ENCODE measurements at places on chromosomes 7 and 10. TPM values are rescaled to one million over a fixed set of nuclear protein-coding genes. Genes with fewer than 3 reads are reported as not detected.

DNA sequence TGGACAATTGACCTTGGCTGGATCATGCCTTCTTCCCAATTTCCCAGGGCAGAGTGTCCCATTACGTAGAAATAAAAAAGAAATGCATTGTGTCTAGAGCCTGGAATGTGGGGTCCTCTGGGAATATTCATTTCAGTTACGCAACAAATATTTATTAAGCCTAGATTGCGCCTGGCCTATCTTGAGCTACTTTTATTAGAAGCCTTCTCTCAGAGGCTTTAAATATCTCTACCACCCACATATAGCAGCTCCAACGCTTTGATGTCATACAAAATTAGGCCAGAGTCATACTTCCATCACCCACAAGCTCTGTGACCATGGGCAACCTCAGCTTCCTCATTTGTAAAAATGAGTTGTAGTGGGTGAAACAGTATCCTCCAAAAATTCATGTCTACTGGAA is 24.9 kb upstream of the CARD11 start:
- no peak for DNase-seq

GRCh38 chr10:113122947-113123346 is 172.9 kb downstream of the TCF7L2 start:
- no peak for DNase-seq

DNA sequence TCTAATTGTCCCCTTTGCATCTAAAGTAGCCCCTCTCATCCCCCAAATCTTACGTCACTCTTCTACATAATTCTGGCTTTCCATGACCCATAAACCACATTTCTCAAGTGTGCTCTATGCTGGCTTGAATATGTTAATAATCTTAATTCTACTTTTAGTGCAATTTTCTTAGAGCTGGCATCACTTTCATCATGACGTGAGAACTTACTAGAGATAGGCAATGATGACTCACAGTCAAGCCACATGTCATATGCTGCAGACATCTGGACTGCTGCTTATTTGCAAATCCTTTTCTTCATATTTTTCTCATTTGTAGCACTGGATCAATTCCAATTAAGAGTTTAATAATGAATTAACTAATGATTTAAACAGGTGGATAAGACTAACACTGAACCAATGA is 260.7 kb upstream of the PRKCQ start:
- DNase-seq = no peak

DNA sequence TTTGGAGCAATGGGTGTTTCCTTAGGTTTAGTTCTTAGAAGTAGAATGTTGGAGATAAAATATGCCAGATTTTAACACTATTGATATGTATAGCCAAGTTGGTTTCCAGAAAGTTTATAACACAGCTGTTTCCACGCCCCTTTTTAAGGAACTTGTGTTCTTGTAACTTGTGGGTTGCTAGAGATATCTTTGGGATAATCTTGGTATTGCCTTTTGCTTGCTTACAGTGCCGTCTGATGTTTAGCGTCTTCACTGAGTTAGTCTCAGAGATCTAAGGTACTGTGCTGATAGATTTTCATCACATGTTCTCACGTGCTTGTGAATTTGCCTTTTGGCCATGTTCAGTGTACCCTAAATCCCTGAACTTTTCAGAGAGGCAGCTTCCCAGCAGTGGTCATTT is 12.4 kb downstream of the TMEM248 start:
- DNase-seq = peak; percentile 6

GRCh38 chr10:71079761-71080380 is 132.5 kb upstream of the UNC5B start:
- no peak for DNase-seq

DNA sequence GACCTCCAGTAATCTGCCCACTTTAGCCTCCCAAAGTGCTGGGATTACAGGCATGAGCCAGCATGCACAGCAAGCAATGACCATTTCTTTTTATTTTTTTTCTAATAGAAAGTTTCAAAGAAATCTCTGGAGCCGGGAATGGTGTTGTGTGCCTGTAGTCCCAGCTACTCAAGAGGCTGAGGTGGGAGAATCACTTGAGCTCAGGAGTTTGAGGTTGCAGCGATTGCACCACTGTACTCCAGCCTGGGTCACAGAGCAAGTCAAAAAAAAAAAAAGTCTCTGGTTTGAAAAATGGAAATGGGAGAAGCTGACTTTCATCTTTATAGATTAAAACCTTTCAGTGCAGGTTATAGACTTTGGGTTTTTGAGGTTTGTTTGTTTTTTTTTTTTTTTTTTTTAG is 44.8 kb upstream of the KMT2E start:
- DNase-seq = no peak

Gene FAM25C
- total RNA-seq = not detected

DNA sequence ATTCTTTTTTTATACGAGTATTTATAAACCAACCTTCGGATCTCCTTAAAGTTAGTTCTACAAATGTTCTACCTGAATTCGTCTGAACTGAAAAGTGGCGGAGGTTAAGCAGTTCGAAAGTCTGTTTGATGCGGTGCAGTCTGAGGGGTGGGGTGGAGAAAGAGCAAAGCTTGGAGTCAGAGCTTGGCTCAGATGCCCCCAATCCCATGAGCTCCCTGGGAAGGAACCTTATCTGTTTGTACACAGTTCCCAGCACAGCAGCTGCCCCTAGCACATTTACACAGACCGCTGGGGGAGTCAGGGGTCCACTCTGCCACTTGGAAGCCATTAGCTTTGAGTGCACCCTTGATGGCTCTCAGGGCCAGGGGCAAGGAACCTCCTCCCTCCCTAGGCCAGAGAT is 30.8 kb downstream of the CPXM2 start:
- DNase-seq = no peak

- no peak for DNase-seq
These were observed 166.8 kb downstream of the ETV1 start for GRCh38 chr7:13822678-13823077.

DNA sequence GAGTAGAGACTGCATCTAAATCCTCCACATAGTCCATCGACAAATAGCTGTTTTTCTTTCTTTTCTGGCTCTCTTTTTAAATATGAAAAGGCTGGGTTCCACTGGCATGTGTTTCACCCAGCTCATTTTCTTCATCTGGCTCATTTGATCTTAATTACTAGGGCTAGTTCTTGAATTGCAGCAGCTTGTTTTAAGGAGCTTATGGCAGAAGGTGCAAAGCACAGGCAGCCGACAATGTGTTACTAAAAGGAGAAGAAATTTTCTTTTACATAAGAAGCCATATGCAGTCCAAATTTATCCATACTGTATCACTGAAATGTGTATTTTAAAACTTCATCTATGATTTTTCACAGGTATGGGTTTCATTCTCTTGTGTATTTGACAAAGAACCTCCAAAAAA is 205.6 kb upstream of the PTER start:
- DNase-seq = no peak

Gene MALRD1
- 4.8 TPM for total RNA-seq

GRCh38 chr10:132602614-132603013 is 65.0 kb downstream of the INPP5A start:
- DNase-seq = no peak

Gene SEPTIN7
- total RNA-seq = 355 TPM

Gene CALML5
- not detected for total RNA-seq

DNA sequence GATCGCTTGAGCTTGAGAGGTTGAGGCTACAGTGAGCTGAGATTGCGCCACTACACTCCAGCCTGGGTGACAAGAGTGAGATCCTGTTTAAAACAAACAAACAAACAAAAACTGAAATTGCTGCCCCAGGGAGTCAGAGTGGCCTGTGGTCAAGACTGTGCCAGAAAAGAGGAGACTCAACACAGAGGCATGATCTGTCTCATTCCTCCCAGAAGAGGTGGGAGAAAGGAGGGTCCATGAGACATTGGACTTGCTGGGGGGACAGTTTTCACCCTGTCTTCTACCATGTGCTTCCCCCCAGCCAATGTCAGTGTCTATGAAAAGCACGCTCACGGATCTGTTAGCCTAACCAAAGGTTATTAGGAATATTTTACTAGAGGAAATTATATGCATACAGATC is 3.2 kb downstream of the ZNF853 start:
- no peak for DNase-seq

DNA sequence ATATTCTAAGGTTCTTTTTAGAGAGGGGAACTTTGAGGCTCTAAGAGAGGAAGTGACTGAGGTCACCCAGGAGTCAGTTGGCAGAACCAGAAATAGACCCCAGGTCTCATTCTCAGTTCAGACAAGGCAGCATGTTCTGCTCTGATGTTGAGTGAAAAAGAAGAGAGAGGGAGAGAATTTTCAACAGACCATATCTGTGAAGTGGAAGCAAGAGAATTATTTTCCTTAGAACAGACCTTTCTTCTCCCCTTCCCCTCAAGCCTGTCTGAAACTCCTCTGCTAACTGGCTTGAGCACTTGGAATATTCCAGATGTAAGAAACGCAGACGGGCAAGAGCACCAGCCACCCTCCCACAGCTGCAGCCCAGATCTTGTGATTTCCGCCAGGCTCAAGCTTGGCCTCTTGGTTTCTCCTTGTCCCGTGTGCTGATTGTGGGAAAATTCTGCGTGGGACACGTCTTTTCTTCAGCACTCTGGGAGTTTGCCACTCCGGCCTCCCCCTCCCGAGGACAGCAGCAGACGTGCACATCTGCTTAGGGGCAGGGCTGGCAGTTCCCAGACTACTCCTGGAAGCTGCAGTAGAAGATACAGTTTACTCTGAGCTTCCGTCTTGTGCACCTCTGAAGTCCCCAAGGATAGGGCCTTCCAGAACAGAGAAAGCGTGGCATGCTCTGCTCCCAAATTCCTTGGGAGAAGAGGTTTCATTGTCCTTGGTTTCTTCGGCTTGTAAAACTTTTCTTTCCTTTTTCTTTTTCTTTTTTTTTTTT is 22.7 kb upstream of the IKZF1 start:
- peak; percentile 14 for DNase-seq

DNA sequence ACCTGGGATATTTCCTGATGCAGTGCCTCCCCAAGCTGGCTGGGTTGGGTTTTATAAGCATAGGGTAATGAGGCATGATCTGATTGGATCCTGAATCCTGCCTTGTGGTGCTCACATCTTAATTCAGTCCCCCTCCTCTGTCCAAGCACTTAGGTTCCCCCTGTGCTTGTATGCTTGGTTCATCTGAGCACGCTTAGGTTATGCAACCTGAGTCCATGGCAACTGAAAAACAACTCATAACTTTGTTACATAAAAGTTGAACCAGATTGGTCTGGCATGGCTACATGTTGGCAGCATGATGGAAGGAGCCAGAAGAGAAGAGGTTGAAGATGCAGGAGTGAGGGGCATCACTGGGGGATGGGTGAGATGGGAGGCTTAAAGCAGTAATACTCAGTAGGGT is 57.3 kb upstream of the OSBPL3 start:
- no peak for DNase-seq

- no peak for DNase-seq
These were observed 251.2 kb downstream of the ARHGAP12 start for GRCh38 chr10:31677195-31678138.

DNA sequence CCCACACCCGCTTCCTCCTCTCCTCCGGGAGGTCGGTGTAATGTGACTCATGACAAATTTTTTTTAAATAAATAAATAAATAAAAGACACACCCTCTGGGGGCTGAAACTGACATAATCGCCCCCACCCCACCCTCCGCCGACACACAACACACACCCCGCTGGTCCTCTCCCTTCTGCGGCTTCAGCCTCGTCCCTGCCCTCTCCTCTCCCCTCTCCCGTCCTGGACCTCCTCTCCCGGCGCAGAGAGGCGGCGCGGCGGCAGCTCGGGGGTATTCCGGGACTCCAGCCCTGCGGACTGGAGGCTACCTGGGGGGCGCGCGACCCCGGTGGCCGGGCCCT is 686 bp downstream of the ABI1 start:
- DNase-seq = peak; percentile 81

Gene CHST12
- total RNA-seq = 3.9 TPM

Gene VIPR2
- not detected for total RNA-seq
